MCF 10A (cell line): ENCODE measurements at places on chromosomes 5 and 9. TPM values are rescaled to one million over a fixed set of nuclear protein-coding genes. Genes with fewer than 3 reads are reported as not detected.

Gene AIF1L
- 2.6 and 4.1 TPM in 2 replicates for total RNA-seq

Gene TCF7
- 0.29 and 0.42 TPM in 2 replicates for total RNA-seq

Gene LIFR
- total RNA-seq = 3.7 and 3.9 TPM in 2 replicates

Gene IFNA21
- total RNA-seq = not detected in 2 replicates

Gene ARHGEF39
- total RNA-seq = 2.9 and 5.1 TPM in 2 replicates

Gene LOX
- total RNA-seq = 7.1 and 10.7 TPM in 2 replicates

Gene PCDHB10
- 1.2 and 1.4 TPM in 2 replicates for total RNA-seq

Gene PGM5
- total RNA-seq = not detected in 2 replicates

Gene KCNV2
- not detected in 2 replicates for total RNA-seq

Gene FAM221B
- total RNA-seq = not detected in 2 replicates

Gene ORM2
- total RNA-seq = not detected in 2 replicates

DNA sequence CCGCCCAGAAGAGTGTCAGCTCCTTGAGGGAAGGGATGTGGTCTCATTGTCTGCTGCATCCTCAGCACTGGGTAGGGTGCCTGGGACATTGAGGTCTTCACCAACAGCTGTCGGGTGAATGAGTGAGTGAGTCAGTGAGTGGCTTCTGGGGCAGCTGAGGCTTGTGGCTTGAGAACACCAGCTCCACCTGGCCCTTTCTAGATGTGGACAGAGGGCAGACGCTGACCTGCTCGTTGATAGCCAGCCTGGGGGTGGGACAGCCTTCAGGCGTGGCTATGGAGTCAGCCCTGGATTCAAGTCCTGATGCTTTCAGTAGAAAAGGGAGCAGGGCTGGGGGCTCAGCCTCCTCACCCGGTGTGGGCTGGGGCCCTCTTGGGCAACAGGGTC lies 215.1 kb downstream of the C9orf50 start:
- no peak overlapping the region for H3K4me3 ChIP-seq
- no peak overlapping the region for H3K27ac ChIP-seq
- no peaks in the 10 kb centered on the region for H3K27me3 ChIP-seq
- no peak for DNase-seq

DNA sequence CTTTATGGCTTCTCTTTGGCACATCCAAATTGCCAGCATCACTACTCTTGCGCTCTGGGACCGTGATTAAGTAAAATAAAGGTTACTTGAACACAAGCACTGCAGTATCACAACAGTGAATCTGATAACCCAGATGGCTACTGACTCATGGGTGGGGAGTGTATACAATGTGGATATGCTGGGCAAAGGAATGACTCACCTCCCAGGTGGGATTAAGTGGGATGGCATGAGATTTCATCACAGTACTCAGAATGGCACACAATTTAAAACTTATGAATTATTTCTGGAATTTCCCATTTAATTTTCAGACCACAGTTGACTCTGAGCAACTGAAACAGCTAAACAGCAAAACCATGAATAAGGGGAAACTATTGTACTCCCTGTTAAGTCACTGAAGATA lies 4.3 kb downstream of the GFM2 start:
- H3K27ac ChIP-seq = peak overlapping the region; percentile 79
- H3K36me3 ChIP-seq = peaks cover 42% of the 10 kb centered on the region
- H3K4me1 ChIP-seq = peaks cover 24% of the 10 kb centered on the region
- peak; percentile 89 for DNase-seq
- H3K4me3 ChIP-seq = peak overlapping the region; percentile 31
- H3K27me3 ChIP-seq = no peaks in the 10 kb centered on the region

DNA sequence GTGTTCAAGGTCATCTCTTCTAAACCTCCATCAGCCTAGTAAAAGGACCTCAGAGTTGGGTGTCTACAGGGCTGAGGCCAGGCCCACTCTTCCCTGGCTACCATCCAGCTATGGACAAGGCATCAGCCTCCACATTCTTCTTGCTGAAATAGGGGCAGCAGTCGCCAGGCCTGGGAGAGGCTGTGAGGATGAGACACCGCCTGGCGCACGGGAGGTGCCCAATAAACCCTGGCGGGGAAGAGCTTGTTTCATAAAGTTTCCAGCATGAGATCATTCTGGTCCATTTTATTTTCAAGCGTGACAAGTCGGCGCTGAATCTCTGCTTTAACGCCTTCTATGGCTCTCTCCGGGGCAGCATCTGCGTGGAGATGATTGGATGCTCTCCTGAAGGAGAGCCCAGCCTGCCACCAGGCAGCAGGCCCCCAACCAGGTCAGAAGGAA lies 153.4 kb downstream of the OLFM1 start:
- H3K4me1 ChIP-seq = no peaks in the 10 kb centered on the region
- no peak for DNase-seq
- peaks cover 34% of the 10 kb centered on the region for H3K27me3 ChIP-seq
- no peak overlapping the region for H3K27ac ChIP-seq

- no peak overlapping the region for H3K4me3 ChIP-seq
- H3K36me3 ChIP-seq = no peaks in the 10 kb centered on the region
- peaks cover 39% of the 10 kb centered on the region for H3K27me3 ChIP-seq
- H3K27ac ChIP-seq = no peak overlapping the region
- DNase-seq = no peak
Observed at GRCh38 chr5:6264394-6264793, 114.0 kb downstream of the MED10 start.

DNA sequence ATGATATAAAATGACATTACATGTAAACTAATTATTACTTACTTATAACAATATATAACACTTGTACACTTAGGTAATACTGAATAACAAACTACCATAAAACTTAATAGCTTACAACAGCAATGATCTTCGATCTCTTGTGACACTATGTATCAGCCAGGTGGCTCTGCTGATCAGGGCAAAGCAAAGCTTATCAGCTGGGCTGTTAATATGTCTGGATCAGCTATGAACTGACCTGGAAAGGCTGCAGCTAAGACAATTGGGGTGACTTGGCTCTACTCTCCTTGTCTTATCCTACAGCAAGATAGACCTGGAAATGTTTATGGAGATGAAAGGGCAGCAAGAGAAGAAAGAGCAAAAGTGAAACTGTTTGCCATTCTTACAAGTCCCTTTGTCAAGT lies 511.3 kb downstream of the TLR4 start:
- no peaks in the 10 kb centered on the region for H3K36me3 ChIP-seq
- H3K27me3 ChIP-seq = no peaks in the 10 kb centered on the region
- H3K4me3 ChIP-seq = no peak overlapping the region

DNA sequence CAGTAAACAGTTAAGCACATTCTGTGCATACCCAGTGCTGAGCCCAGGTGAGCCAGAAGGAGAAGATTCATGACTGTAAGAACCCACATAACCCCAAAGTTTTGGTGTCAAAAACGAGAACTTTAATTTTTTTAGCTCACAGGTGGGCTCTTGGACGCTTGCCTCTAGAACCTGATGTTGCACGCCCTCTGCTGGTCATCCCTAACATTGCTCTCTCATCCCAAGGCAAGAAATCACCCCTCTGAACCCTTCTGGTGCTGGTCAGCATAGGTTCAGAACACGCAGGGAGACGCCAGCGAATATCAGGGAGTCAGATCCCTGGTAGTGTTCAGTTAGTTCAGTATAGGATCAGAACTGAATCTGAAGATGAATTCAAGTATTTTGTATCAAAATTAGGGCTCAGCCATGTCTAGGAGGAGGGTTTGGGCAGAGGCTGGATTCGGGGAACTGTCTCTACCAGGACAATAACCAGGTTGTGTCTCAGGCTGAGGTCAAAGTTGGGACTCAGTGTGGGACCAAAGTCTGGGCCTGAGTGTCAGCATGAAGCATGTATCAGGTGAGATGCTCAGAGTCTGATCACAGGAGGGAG lies 4.1 kb upstream of the DNAJB5 start:
- no peaks in the 10 kb centered on the region for H3K36me3 ChIP-seq
- H3K4me1 ChIP-seq = peaks cover 7% of the 10 kb centered on the region
- DNase-seq = peak; percentile 75
- no peak overlapping the region for H3K27ac ChIP-seq

DNA sequence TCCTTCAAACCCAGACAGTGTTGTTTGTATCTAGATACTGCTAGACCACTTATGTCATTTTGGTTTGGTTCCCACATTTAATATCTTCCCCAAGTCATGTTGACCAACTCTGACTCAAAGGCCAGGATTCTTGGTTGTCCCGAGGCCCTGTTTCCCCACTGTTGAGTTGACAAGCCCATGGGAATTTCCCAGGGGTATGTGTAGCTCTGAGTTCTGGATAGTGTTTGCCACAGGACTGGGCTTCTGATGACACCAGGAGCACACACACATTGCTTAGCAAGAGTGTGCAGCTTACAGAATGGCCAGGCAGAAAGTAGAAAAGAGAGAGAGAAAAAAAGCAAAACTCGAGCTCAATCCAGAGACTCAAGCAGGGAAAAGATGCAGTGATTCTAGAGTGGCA lies 214.4 kb downstream of the NXNL2 start:
- no peak overlapping the region for H3K4me3 ChIP-seq
- H3K27ac ChIP-seq = peak overlapping the region; percentile 44
- peaks cover 35% of the 10 kb centered on the region for H3K4me1 ChIP-seq
- DNase-seq = peak; percentile 60
- no peaks in the 10 kb centered on the region for H3K27me3 ChIP-seq
- no peaks in the 10 kb centered on the region for H3K36me3 ChIP-seq

GRCh38 chr9:109799141-109799540 lies 19.1 kb downstream of the PALM2AKAP2 start:
- H3K36me3 ChIP-seq = no peaks in the 10 kb centered on the region
- H3K27ac ChIP-seq = no peak overlapping the region
- no peak for DNase-seq
- H3K4me3 ChIP-seq = no peak overlapping the region

- H3K4me3 ChIP-seq = peak overlapping the region; percentile 24
- H3K36me3 ChIP-seq = no peaks in the 10 kb centered on the region
- peak; percentile 85 for DNase-seq
- H3K27ac ChIP-seq = peak overlapping the region; percentile 90
- no peaks in the 10 kb centered on the region for H3K27me3 ChIP-seq
Observed at GRCh38 chr5:3740546-3741373, 145.1 kb downstream of the IRX1 start.

- no peak overlapping the region for H3K27ac ChIP-seq
- peak; percentile 69 for DNase-seq
- H3K27me3 ChIP-seq = no peaks in the 10 kb centered on the region
Observed at GRCh38 chr5:119578937-119579336, 50.4 kb upstream of the FAM170A start.

DNA sequence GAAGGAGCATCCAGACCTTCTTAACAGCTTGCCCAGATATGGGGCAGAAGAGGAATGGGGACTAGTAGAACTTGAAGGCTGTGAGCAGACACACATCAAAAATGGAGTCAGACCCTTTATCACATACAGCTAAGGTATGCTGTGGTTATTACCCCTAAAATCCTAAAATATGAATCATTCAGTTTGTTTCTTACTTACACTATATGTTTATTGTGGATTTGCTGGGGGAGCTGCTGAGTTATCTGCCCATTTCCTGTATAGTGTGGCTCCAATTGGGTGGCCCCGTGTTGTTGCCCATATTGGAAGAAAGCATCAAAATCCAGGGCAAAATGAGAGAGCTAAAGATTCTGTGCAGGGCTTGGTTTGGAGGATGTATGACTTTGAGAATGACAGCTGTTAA lies 56.9 kb downstream of the AP3S1 start:
- H3K36me3 ChIP-seq = peaks cover 26% of the 10 kb centered on the region
- no peak overlapping the region for H3K4me3 ChIP-seq
- no peak for DNase-seq
- no peak overlapping the region for H3K27ac ChIP-seq

- H3K4me1 ChIP-seq = no peaks in the 10 kb centered on the region
- DNase-seq = peak; percentile 20
- no peaks in the 10 kb centered on the region for H3K27me3 ChIP-seq
Observed at GRCh38 chr5:41083306-41083705, 12.2 kb upstream of the MROH2B start.

DNA sequence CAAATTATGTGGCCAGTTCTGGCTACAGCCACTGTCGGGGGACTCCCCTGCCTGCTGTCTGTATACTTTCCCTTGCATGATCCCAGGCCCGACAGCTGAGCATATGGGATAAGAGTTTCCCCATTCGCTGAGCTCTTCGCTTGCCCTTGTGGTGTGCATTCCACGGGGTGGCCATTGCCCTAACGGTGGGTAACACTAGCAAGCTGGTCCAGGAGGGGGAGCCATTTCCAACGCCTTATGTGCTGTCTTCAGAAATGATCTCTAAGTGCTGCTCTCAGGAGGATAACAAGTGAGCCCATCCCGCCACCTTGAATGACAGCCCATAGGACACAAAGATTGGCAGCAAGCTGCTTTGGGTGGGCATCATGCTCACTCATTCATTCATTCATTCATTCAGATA lies 190.9 kb downstream of the FSTL4 start:
- H3K4me1 ChIP-seq = peaks cover 8% of the 10 kb centered on the region

- H3K27me3 ChIP-seq = no peaks in the 10 kb centered on the region
- no peak overlapping the region for H3K4me3 ChIP-seq
- H3K36me3 ChIP-seq = peaks cover 52% of the 10 kb centered on the region
- DNase-seq = no peak
- peaks cover 25% of the 10 kb centered on the region for H3K4me1 ChIP-seq
Observed at GRCh38 chr5:132269635-132270334, 12.3 kb downstream of the PDLIM4 start.

DNA sequence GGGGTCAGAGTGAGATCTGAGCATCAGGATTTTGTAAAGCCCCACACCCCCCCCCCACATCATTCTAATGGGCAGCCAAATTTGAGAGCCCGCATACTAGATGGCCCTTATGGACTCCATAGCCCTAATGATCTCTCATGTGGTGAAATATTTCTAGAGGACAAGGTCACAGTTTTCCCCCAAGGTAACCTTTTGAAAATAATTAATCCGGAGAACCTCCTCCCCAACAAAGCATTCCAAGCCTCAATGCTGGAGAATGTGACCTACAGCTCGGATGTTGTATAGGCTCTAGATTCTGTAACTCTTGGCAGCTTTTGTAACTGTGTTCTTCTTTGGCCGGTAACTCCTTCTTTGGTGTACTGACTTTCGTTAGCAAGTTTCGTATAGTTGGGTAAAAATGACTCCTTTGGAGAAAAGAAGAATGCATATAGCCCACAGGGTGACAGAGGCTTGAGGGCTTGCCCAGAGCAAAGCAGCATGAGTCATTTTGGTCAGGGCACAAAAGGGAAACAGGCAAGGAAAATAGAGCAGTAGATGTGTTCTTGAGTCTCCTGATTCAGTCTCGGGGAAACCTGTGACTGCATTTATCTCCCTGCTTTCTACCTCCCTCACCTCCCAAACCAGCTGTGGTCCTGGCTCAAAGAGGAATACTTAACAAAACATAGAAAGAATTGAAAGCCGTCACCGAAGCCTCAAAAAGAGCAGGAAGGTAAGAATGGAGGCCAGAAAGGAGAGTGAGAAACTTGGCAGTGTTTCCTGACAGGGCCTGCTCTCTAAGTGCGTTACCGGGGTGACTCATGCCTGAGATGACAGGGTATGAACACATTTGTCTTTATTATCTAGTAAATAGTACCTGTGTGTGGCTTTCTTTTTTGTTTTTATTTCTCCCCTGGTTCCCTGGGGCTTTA lies 6.6 kb upstream of the XPA start:
- DNase-seq = peak; percentile 88
- H3K27me3 ChIP-seq = no peaks in the 10 kb centered on the region
- H3K27ac ChIP-seq = peak overlapping the region; percentile 97
- H3K4me3 ChIP-seq = peak overlapping the region; percentile 60
